ENCODE measurements at places on chromosomes 6 and 20. TPM values are rescaled to one million over a fixed set of nuclear protein-coding genes. Genes with fewer than 3 reads are reported as not detected.

GRCh38 chr6:26316291-26316690, 48.7 kb upstream of the BTN3A2 start:
- no peak for DNase-seq

- no peak for DNase-seq
Observed at GRCh38 chr20:53656293-53657202, 62.9 kb upstream of the ZNF217 start.

GRCh38 chr6:167404385-167405049, 79.6 kb downstream of the TTLL2 start:
- DNase-seq, result no peak

BHLHE23 gene
- polyA plus RNA-seq, result not detected

VSTM2L gene
- not detected for polyA plus RNA-seq

RIMS1 gene
- polyA plus RNA-seq, result not detected

MROH8 gene
- polyA plus RNA-seq, result 0.52 TPM

All from CD14-positive monocyte (primary cell).